Right lung (tissue), 10 donors: ENCODE measurements at places on chromosomes 1 and 21. TPM values are rescaled to one million over a fixed set of nuclear protein-coding genes. Genes with fewer than 3 reads are reported as not detected.
A peak's percentile ranks its signal among the peaks of the same experiment; 100 is the strongest.

The MEX3A gene
- polyA plus RNA-seq = 44.1 TPM

- DNase-seq = no peak
These were observed 257.7 kb downstream of the RHOU start for GRCh38 chr1:228992907-228993535.

DNA sequence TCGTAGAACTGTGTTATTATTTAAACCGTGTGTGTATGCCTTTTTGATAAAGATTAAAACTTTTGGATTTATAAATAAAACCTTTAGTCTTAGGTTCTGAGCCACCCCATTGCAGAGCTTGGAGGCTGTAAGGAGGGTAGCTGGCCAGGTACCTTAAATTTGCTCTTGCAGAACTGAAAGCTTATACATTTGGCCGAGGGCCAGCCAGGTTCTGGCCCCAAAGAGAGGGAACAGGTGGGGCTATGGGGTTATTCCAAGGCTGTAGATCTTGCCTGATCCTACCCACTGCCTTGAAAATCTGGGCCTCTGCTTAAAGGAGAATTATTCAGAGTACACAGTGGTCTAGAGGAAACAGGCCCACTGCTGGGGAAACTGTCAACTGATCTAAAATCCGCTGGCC is 59.6 kb downstream of the CAMK2N1 start:
- no peak for DNase-seq

DNA sequence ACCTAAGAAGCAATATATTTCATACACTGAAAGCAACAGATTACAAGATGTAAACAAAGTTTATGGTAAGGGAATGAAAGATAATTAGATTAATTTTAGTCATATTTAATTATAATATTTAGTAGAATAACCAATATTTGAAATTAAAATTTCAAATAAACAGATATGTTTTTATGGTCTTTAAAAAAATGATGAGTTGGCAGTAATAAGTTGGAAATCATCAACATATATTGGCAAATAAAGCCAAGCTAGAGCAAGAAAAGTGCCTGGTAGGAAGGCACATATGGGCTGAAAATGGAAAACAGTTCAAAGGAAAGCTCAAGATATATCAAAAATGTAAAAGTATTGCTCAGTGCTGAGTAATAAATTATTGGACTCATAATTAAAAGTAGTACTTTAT is 1274.0 kb downstream of the AMY1C start:
- no peak for DNase-seq

DNA sequence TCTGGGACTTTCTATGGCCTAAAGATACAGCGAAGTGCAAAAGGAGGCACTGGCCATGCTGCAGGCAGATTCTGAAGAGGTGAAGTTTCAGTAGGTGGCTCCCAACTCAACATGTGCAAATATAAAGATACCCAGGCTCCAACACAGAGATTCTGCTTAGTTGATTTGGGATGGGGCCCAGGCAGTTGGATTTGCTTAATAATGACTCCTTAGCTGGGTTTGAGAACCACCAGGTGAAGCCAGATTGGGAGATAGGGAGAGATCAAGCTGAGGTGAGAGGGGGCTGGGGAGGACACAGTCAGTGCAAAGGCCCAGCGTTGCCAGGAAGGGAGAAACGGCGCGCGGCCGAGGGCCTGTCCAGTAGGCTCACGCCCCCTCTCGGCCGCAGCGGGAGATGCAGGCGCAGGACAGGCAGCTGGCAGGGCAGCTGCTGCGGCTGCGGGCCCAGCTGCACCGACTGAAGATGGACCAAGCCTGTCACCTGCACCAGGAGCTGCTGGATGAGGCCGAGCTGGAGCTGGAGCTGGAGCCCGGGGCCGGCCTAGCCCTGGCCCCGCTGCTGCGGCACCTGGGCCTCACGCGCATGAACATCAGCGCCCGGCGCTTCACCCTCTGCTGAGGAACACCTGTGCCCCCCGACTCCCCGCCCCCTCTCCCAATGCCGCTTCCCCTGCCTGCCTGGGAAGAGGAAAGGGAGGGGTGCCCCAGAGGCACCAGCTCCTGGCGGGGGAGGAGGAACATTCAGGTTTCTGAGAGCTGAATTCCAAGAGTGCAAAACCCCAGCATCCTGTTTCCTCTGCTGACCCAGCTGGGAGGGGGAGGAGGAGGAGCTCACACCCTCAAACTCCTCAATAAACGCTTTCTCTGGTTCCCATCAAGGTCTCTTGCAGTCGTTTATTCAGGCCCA is 1.2 kb downstream of the FAM167B start:
- peak; percentile 38 for DNase-seq
